CD4-positive, alpha-beta T cell treated with Interleukin-4 for 4 hours (primary cell): ENCODE measurements at places on chromosomes 16 and 17.
A peak's percentile ranks its signal among the peaks of the same experiment; 100 is the strongest.

DNA sequence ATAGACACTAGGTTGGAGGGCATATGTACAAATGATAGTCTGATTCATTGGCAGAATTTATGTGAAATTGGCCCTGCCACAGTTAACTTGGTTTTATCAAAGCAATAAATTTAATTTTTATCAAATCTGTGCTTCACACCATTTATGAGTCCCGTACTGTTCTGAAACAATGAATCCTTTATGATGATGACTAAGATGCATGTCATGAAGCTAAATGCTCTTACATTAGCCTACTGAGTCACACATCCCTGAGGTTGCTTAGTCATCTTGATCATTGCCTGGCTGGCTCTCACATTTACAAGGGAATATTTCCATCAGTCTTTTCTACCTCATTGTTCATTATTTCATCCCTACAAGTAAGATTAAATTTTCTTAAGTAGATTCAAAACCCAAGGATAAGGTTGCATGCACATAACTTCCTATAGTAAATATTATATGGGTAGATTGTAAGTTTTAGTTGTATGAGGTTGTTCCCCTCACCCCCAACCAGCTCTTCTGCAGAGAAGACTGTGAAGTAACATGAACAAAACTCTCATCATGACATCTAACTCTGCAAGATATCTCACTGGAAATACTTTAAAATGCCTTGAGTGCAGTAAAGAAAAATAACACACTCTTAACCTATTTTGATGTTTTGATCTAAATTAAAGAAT lies 170.7 kb downstream of the CYB561 start:
- DNase-seq, result peak; percentile 9

GRCh38 chr17:2071455-2072281 lies 16.8 kb downstream of the HIC1 start:
- no peak for DNase-seq

- no peak for DNase-seq
Measured at GRCh38 chr17:9936095-9936494, 31.0 kb upstream of the RCVRN start.

DNA sequence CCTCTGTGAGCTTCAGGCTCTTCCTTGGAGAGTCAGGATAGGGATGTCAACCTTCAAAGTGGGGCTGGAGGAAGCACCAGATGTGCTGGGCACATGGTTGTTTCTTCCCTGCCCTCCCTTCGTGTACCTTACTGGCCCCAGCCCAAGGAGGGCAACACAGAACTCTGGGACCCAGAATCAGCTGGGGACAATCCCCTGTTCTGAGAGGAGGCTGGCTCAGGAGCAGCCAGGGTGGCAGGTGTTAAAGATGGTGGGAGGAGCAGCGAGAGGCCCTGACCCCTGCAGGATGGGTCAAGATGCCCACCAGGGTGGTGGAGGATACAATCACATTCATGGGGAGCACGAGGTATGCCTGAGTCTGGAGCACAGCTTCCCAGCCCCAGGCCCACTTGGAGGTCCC lies 300.4 kb downstream of the ABCC12 start:
- no peak for DNase-seq

- no peak for DNase-seq
Measured at GRCh38 chr16:79156761-79157160, 443.8 kb downstream of the MAF start.

DNA sequence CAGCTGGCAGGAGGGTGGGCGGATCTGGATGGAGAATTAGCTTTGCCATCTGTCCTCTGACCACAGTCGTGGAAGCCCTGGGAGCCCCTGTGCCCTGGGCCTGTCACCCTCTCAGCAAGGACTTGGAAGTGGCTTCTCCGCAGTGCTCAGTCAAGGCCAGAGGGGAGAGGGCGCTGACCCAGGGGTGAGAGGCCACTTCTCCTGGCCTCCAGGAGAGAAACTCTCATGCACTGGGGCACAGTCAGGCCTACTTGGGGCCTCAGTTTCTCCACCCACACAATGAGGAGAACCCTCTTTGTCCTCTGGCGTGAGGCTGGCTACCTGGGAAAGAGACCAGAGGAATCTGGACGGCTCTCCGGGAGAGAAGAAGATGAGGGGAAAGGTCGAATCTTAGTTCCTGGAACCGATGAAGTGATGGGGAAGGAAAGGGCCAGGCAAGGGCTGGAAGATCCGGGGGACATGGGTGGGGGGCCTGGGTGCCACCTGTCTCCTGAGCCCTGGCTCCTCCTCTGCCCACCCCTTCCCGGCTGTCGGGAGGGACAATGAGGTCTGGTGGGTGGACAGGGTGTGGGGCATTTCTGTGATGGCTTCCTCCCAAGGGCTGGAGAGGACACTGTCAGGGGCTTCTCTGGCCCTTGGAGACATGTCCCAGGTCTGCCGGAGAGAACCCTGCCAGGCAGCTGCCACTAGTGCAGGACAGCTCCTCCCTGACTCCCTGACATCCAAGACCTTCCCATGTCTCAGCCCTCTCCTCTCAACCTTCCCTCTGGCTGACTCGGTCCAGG lies 9.0 kb upstream of the ARHGAP27 start:
- no peak for DNase-seq

DNA sequence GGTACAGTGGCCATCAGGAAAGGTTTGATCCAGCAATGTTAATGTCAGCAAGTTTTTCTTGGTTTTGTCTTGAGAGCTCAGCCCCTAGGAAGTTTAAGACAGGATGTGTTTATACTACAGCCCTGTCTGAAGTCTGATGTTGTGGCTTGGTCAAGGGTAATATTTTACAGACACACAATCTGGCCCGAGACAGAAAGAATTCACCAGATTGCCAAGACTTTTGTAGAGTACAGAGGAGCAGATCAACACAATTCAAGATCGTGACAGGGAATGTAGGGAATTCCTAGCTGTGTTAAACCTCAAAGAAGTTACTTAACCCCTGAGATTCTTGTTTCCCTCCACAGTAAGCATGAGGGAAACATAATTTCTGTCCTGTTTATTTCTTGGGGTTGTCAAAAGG lies 63.1 kb downstream of the SHISA9 start:
- DNase-seq, result no peak

GRCh38 chr16:64397042-64397441 lies 724.8 kb downstream of the CDH11 start:
- DNase-seq, result no peak

DNA sequence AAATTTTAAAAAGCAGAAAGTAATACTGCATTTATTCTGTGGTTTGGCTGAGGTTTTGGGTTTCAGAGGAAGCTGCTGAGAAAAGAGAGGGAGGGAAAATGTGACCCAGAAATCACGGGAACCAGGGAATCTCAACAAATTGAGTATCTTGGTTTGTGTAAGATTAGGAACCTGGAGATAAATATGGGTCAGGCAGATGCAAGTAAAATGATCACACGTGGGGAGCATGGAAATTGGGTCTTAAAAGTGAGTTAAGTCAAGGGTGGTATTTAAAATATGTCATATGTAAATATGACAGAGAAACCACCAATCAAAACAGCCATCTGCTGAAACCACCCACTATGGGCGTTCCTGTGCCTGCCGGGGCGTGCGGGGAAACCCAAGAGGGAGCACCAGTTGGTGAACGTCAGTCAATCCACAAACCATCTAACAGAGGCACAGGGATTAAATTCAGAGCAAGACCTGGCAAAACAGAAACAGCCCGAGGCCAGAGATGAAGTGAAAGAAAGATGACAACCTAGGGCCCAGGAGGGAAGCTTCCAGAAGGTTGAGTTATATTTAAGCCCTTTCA lies 33.4 kb downstream of the CDH13 start:
- DNase-seq, result peak; percentile 57
